Lung (tissue), 17 donors: ENCODE measurements at places on chromosomes 3 and 15.
A peak's percentile ranks its signal among the peaks of the same experiment; 100 is the strongest.

- H3K27ac ChIP-seq: no peak overlapping the region
- H3K27me3 ChIP-seq: no peaks in the 10 kb centered on the region
- H3K4me1 ChIP-seq: peaks cover 9% of the 10 kb centered on the region
- H3K4me3 ChIP-seq: no peak overlapping the region
- H3K36me3 ChIP-seq: no peaks in the 10 kb centered on the region
Observed at GRCh38 chr15:94001255-94001801, 230.0 kb upstream of the MCTP2 start.

GRCh38 chr15:29066310-29066709 is 180.5 kb downstream of the APBA2 start:
- no peaks in the 10 kb centered on the region for H3K4me1 ChIP-seq
- DNase-seq: no peak
- H3K27me3 ChIP-seq: no peaks in the 10 kb centered on the region
- no peak overlapping the region for H3K27ac ChIP-seq
- no peaks in the 10 kb centered on the region for H3K36me3 ChIP-seq
- no peak overlapping the region for H3K4me3 ChIP-seq

GRCh38 chr3:50572801-50573371 is 3.6 kb downstream of the HEMK1 start:
- peaks cover 7% of the 10 kb centered on the region for H3K36me3 ChIP-seq
- no peak for DNase-seq
- no peaks in the 10 kb centered on the region for H3K27me3 ChIP-seq
- H3K27ac ChIP-seq: no peak overlapping the region

- peaks cover 16% of the 10 kb centered on the region for H3K4me1 ChIP-seq
- H3K27me3 ChIP-seq: no peaks in the 10 kb centered on the region
- peak; percentile 66 for DNase-seq
- H3K27ac ChIP-seq: peak overlapping the region; percentile 94
Observed at GRCh38 chr15:55993804-55994560, 570 bp upstream of the NEDD4 start.

DNA sequence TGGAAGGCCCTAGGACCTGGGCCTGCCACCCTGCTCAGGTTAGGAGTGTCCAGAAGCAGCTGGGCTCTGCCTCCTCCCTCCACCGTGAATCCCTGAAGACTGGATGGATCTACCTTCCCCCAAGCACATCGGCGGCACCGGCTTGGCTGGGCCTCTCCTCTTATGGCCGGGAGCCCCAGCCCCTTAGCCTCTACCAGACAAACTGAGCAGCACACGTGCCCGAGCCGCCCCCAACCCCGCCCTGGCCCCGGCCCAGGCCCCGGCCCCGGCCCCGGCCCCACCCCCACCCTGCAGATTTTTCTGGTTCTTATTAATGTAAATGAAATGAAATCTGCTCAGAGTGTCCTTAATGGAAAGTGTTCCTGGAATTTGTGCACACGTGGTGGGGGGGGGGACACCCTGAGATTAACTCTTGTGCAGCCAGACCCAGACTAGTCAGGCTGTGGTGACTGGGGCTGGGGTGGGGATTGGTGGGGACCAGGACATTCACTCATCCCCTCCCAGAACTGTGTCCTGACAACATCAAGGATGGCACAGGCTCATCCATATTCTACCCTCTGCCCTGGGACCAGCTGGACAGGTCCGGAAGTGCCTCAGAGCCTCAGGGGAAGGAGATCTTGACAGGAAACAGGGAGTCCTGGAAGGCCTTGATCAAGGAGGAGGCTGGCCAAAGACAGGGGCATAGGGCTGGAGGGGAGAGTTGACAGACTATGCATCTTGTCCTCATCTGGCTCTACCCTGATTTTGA is 30.9 kb upstream of the SEMA3F start:
- H3K4me3 ChIP-seq: no peak overlapping the region
- no peak overlapping the region for H3K27ac ChIP-seq
- peaks cover 35% of the 10 kb centered on the region for H3K4me1 ChIP-seq
- no peaks in the 10 kb centered on the region for H3K36me3 ChIP-seq
- DNase-seq: peak; percentile 50
- no peaks in the 10 kb centered on the region for H3K27me3 ChIP-seq

GRCh38 chr3:122563717-122564025 is 429 bp downstream of the PARP9 start:
- peak; percentile 34 for DNase-seq
- peak overlapping the region; percentile 94 for H3K4me3 ChIP-seq
- peaks cover 20% of the 10 kb centered on the region for H3K36me3 ChIP-seq
- no peaks in the 10 kb centered on the region for H3K27me3 ChIP-seq
- H3K4me1 ChIP-seq: peaks cover 10% of the 10 kb centered on the region

DNA sequence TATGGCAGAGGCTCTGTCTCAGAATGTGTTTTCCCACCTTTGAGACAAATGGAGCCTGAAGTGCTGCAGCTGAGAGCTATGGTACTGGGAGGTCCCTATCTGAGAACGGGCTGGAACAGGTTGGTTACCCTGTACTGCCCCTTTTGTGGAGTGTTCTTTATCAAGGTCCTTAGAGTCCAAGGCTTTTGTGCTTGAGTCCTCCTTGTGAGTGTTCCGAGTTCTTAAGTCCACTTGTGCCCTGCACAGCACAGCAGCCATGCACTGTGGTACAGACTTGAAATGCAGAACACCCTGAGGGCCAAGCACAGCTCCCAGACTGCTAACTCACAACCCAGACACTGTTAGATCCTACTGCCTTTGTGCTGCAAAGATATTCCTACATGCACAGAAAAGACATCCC is 67.8 kb downstream of the ARHGAP31 start:
- peak; percentile 35 for DNase-seq
- H3K27ac ChIP-seq: peak overlapping the region; percentile 1
- no peak overlapping the region for H3K4me3 ChIP-seq
- peaks cover 16% of the 10 kb centered on the region for H3K4me1 ChIP-seq

GRCh38 chr3:8345398-8345797 is 156.2 kb upstream of the LMCD1 start:
- no peaks in the 10 kb centered on the region for H3K27me3 ChIP-seq
- H3K27ac ChIP-seq: no peak overlapping the region
- no peaks in the 10 kb centered on the region for H3K36me3 ChIP-seq
- no peak overlapping the region for H3K4me3 ChIP-seq
- H3K4me1 ChIP-seq: no peaks in the 10 kb centered on the region

DNA sequence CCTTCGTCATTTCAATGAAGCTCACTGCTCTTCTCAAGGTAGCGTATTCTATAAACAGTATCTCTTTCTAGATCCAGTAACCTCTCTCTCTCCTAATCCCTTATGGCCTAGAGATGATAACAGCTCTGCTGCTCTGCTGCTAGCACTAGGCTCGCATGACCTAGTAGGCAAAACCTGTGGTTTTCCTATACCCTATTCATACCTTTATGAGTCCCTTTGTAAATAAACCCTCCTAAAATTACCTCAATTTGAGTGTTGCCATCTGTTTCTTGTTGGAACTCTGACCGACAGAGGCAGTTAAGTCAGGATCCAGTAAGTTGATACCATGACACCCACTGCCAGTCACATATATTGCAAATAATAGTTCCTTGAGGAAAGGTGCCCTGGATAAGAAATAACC is 7.3 kb downstream of the CCDC14 start:
- H3K4me3 ChIP-seq: no peak overlapping the region
- peaks cover 15% of the 10 kb centered on the region for H3K4me1 ChIP-seq
- H3K36me3 ChIP-seq: peaks cover 24% of the 10 kb centered on the region
- no peak overlapping the region for H3K27ac ChIP-seq
- H3K27me3 ChIP-seq: no peaks in the 10 kb centered on the region
- DNase-seq: no peak

DNA sequence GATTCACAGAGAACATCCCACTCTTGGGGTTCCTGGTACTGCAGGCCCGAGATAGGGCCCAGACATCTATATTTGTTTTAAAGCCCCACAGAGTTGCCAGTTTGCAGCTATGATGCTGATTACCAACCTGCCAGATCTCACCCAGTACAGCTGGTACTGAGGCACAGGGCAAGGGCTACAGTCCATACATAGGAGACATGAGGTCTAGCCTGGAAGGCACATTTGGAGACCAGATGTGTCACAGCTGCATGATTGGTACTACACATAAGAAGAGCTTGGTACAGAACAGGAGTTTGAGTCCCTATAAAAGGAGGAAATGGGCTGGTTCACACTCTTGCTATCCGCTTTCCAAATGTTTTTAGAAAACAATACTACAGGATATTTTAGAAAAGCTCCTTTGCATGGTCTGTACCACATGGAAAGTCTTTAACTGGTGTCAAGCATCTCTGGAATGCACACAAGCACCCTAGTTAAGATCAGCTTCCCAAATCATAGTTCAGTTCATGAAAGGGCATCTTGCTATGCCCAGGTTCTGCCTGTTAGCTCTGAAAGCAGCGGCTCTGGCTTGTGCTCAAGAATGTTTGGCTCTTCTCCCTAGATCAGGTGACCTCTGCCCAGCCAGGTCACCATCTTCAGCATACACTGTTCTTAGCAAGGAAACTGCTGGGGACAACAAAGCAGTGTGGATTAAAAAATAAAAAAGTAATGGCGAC is 20.6 kb downstream of the MTMR14 start:
- H3K27me3 ChIP-seq: no peaks in the 10 kb centered on the region
- DNase-seq: peak; percentile 10
- H3K4me1 ChIP-seq: no peaks in the 10 kb centered on the region
- H3K36me3 ChIP-seq: peaks cover 36% of the 10 kb centered on the region
- no peak overlapping the region for H3K4me3 ChIP-seq

- H3K36me3 ChIP-seq: peaks cover 1% of the 10 kb centered on the region
- no peak overlapping the region for H3K4me3 ChIP-seq
- no peaks in the 10 kb centered on the region for H3K27me3 ChIP-seq
- H3K4me1 ChIP-seq: peaks cover 3% of the 10 kb centered on the region
- DNase-seq: no peak
- no peak overlapping the region for H3K27ac ChIP-seq
Observed at GRCh38 chr3:88105325-88105724, 44.4 kb upstream of the C3orf38 start.

DNA sequence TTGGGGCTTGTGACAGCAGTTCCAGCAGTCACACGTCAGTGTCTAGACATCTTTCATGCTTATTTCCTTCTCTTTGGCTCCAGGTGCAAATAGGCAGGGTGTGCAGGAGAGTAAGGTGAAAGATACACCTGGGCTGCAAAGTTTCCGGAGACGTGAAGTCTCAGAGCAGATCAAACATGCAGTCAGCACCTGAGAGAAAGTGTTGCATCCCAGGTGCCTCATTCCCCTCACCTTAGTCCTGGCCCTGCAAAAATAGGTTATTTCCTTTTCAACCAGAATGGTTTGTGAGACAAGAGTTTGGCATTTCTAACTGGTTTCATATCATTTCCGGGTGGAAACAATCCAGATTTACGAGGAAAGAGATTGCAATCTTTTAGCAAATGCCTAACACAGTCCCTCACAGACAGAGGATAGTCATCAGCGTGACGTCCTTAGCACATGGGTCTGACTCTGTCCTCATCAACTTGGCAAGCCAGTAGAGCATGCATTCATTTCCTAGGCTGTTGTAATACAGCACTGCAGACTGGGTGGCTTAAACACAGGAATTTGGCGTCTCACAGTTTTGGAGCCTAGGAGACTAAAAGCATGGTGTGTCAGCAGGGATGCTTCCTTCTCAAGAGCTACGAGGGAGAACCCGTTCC is 58.2 kb upstream of the ARRDC4 start:
- no peaks in the 10 kb centered on the region for H3K36me3 ChIP-seq
- peaks cover 17% of the 10 kb centered on the region for H3K27me3 ChIP-seq
- no peaks in the 10 kb centered on the region for H3K4me1 ChIP-seq

DNA sequence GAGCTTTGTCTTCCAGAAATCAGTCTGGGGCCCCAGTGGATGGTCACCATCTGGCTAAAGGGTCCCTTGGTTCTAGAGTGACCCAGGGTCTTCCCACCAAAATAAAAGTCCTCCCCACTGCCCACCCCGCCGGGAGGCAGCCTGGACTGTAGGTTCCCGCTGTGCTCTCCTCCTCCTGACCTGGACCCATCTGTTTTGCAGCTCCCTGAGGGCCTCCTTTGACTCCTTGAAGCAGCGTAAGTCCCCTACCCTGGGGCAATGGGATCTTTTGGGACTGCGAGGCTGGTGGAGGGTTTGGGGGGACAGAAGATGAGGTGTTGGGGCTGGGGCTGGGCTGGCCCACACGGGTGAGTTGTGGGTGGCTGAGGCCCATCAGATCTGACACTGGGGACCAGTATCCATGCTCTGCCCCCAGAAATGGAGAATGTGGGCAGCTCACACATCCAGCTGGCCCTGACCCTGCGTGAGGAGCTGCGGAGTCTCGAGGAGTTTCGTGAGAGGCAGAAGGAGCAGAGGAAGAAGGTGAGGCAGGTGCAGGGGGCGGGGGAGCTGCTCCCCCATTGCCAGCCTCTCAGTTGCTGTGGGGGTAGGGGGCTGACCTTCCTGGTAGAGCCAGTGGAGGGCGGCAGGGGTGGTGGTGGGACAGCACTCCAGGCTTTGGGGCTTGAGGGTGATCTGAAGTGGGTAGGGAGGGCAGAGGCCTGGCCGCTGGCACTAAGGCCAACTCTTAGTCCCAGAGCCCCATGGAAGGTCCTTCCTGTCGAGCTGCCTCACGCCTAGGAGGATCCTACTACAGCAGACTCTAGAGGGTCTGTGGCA is 30.4 kb downstream of the PSTPIP1 start:
- H3K36me3 ChIP-seq: no peaks in the 10 kb centered on the region
- no peak overlapping the region for H3K4me3 ChIP-seq
- no peak overlapping the region for H3K27ac ChIP-seq
- H3K27me3 ChIP-seq: no peaks in the 10 kb centered on the region

- H3K4me3 ChIP-seq: no peak overlapping the region
- H3K27me3 ChIP-seq: no peaks in the 10 kb centered on the region
- no peak overlapping the region for H3K27ac ChIP-seq
- no peaks in the 10 kb centered on the region for H3K36me3 ChIP-seq
- no peak for DNase-seq
Observed at GRCh38 chr3:48226939-48227338, 3.6 kb downstream of the CAMP start.

GRCh38 chr3:157775446-157775845 is 272.2 kb upstream of the VEPH1 start:
- no peaks in the 10 kb centered on the region for H3K36me3 ChIP-seq
- no peaks in the 10 kb centered on the region for H3K27me3 ChIP-seq
- no peak overlapping the region for H3K4me3 ChIP-seq
- H3K4me1 ChIP-seq: no peaks in the 10 kb centered on the region

DNA sequence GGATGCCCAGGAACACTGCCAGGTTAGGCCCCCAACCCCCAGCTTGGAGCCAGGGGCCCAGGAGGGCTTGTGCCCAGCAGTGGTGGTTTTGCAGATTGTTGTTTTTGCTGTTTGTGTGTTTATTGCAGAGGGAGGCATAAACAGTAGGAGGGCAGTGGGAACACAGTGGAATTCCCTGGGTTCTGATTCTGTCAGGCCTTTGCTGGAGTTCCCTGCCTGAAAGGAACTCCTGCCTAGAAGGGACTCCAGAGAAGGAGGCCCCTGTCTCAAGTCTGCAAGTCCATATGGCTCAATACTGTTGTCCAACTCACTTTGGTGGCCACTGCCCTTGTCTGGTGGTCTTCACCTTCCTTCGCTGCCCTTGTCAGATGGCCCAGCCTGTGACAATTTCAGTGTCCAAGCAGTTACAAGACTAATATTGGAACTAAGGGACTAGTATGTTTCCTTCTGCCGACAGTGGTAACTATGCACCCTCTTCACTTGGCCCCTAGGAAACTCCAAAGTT is 47.4 kb upstream of the RAB6B start:
- no peaks in the 10 kb centered on the region for H3K36me3 ChIP-seq
- peaks cover 51% of the 10 kb centered on the region for H3K4me1 ChIP-seq
- H3K4me3 ChIP-seq: no peak overlapping the region
- peak overlapping the region; percentile 33 for H3K27ac ChIP-seq
